ENCODE measurements at places on chromosomes 1 and 21.

- no peak for DNase-seq
Measured at GRCh38 chr1:43621861-43622260, 28.1 kb upstream of the KDM4A start.

- no peak for DNase-seq
Measured at GRCh38 chr1:100883963-100884362, 10.7 kb downstream of the EXTL2 start.

DNA sequence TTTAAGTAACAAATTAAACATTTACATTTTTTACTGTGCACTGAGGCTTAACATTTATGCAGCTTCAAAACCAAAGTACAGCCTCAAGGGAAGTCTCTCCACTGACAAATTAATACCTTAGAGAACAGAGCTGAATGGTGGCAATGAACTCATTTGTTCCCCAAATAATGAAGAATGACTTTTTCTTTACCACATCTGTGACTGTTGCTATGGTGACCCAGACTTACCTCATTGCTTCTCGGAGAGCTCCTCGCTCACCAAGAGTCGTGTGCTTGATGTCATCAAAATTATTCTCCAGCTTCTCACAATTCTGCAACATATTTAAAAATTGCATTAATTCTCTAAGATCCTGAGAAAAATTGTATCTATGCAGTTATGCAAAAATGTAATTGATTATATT lies 92.9 kb downstream of the DPYD start:
- DNase-seq: peak; percentile 31

DNA sequence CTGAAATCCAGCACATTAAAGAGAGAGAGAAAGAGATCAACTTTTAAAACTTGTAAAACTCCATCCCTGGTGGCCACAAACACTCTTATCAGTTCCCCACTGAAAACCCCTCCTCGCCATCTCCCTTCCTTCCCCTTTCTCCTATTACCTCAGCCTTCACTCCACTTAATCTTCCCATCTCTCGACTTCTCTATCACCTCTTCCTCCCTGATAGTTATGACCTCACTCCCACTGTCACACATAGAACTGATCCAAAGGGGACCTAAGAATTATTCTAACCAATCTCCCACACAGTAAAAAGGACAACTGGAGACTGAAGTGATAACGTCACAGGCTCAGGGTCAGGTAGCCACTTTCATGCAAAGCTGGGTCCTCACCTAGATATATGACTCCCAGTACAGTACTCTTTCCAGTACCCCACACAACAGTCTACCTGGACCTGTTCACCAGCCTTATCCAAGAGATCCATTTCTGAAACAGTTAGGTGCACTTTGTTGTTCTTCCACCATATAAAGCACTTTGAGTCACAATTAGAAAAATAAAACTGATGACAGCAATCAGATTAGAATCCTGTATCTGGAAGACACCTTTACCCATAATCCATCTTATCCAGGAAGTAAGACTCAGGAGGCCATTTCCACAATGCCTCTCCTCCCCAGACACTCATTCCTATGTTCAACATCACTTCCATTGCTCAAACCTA lies 324.8 kb downstream of the SMYD3 start:
- DNase-seq: no peak

DNA sequence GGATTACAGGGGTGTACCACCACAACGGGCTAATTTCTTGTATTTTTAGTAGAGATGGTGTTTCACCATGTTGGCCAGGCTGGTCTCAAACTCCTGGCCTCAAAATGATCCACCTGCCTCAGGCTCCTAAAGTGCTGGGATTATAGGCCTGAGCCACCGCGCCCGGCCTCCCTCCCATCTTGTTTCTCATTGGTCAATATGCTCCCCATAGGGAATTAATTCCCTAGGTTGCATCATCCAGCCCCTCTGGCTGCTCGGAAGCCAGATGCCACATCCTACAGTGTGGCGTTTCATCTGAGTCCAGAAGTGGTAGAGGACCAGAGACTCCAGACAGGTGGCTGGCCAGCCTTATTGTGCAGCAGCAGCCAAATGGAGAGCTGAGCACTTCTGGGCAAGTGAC lies 11.5 kb upstream of the VASH2 start:
- no peak for DNase-seq

DNA sequence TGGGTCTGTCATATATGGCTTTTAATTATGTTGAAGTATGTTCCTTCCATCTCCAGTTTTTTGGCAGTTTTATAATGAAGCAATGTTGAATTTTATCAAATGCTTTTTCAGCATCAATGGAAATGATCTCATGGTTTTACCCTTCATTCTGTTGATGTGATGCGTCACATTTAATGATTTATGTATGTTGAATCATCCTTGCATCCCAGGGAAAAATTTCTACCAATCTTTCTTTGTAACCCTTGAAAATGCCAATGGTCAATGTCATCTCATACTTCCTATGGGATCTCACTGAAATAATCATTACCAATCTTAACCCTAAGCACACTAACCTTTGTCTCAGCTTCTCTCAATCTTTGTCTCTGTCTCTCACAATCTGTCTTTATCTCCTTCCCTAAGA lies 1004.0 kb downstream of the KCNT2 start:
- DNase-seq: no peak

- DNase-seq: no peak
Measured at GRCh38 chr1:9684801-9685200, 33.3 kb downstream of the PIK3CD start.

DNA sequence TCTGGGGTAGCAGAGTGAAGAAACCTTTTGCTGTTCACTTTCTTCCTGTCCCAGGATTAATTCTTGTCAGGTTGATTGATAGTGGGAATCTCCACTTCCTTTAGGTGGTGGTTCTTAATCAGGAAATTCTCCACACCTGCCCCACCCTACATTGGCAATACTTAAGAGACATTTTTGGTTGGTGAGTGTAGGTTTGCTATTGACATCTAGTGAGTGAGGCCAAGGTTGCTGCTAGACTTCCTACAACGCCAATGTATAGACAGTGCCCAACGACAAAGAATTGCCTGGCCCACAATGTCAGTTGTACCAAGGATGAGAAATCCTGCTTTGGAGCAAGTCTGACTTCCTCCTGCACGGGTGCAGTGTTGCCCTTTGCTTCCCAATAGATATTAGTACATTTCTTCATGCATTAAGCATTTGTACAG lies 38.5 kb downstream of the MAP3K7CL start:
- DNase-seq: no peak

- no peak for DNase-seq
Measured at GRCh38 chr21:32425628-32426027, 13.1 kb downstream of the EVA1C start.

- no peak for DNase-seq
Measured at GRCh38 chr1:47031585-47031984, 8.1 kb downstream of the CYP4X1 start.

Measured in GM20000 (cell line).